ENCODE measurements at places on chromosomes 5 and 9.

- DNase-seq: no peak
Measured at GRCh38 chr5:166356096-166356495, 1935.3 kb upstream of the WWC1 start.

GRCh38 chr5:172102913-172103626, 85.0 kb downstream of the STK10 start:
- DNase-seq: no peak

DNA sequence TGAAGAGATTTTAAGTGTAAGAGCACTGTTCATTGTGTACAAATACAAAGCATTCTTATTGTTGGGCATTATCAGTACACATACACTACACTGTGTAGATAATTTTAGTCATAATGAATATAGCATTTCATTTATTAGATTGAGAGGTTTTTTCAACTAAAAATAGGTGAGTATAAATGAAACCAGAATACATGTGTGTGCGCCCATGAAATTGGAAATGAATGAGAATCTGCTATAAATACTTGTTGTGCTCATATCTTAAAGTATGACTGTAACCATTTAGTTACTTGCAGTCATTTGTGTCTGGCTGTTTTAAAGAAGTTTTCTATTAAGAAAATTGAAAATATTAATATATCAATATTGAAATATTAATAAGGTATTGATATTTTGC, 189.0 kb upstream of the MEF2C start:
- no peak for DNase-seq

DNA sequence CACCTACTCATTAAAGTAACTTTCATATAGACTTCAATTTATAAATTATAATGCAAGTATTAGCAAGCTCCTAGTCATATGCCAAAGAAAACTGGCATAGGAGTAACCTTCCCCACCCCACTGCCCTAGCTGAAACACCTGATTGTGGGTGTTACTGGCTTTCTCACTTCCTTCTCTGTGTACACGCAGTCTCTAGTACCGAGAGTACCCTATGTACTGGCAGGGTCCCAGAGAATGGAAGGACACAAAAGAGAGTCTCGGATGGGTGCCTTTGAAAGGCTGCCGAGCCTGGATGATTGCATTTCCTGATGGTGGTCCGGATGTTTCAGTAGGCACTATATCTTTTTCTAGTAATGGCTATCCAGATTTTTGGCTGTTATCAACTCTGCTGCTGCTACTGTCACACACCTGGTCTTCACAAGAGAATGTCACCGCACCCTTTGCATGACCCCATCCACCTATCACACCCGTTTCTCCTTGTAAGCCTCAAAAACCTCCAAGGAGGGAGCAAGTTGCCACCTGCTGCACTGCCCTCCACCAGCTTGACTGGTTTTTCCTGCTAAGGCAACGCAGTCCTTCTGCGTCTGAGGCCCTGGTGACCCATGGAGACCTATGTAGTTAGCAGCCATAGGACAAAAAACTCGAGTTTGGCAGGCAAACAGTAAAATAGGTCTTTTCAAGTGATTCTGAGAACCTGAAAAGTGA, 53.8 kb upstream of the CLINT1 start:
- DNase-seq: no peak

DNA sequence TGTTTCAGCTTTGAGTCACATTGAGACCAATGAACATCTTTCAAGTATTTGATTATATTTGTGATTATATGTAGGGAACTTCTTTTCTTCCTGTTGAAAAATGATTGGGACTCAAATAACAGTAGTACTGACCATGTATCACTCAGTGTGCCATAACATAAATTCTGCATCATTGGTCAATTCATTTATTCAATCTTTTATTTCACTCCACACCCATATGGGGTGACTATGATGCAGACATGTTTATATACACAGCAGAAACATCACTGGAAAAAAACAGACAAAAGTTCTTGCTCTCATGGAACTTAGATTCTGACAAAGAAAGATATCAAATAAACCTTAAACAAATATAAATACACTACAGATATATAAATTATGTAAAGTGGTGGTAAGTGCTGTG, 74.7 kb upstream of the ANXA1 start:
- DNase-seq: no peak

GRCh38 chr5:175206669-175207068, 237.3 kb downstream of the DRD1 start:
- DNase-seq: no peak

- no peak for DNase-seq
Measured at GRCh38 chr5:112861638-112861985, 525 bp downstream of the SRP19 start.

GRCh38 chr9:1383899-1384455, 333.8 kb downstream of the DMRT2 start:
- no peak for DNase-seq

DNA sequence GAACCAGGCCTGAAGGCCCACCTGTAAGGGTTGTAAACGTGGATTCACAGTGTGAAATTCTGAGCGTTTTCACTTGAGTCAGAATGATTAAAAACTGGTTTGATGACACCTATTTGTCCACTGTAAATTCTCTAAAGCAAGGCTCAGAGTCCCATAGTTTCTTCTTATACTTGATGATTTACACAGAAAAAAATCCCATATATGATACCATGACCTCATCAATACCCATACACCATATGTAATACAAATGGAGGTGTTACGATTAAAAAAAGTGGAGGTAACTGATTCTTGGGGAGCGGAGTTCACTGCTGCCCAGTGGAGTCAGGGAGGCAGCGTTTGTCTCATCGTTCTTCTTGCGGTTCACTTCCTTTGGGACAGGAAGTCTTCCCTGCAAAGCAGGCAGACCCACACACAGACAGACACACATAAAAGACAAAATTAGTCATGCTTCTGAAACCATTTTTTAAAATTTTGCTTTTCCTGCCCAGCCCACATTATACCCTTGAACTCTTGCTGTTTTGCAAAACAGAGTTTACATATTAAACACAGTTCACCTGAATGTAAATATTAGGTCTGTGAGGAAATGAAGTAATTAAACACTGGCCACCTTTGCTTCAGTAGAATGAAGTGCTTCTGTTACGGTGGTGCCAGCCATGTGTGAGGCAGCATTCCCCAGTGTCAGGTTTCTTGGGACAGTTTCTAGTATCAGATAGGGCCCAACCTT, 26.2 kb downstream of the NREP start:
- DNase-seq: no peak

GRCh38 chr5:161093100-161093499, 241.1 kb upstream of the ATP10B start:
- no peak for DNase-seq

GRCh38 chr5:107917983-107918382, 247.2 kb upstream of the EFNA5 start:
- no peak for DNase-seq

GRCh38 chr5:172648013-172648381, 6.9 kb downstream of the NEURL1B start:
- no peak for DNase-seq

DNA sequence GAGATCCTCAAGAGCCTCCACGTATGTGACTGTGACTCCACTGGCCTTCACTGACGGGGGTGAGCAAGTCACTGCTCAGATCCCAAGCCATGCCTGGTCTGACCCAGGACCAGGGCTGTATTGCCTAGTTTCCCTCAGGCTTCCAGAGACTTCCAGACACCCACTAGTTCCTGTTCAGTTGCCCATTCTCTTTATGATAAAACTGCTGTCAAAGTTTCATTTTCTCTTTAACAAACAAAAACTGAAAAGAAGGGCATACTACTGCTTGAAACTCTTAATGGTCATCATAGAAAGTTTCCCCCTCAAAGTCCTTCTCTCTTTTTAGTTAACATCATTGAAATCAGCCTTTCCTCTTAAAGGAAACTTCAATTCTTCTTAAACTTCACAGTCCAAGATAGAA, 105.7 kb upstream of the GHR start:
- no peak for DNase-seq

- no peak for DNase-seq
Measured at GRCh38 chr5:54384356-54384933, 71.1 kb upstream of the HSPB3 start.

DNA sequence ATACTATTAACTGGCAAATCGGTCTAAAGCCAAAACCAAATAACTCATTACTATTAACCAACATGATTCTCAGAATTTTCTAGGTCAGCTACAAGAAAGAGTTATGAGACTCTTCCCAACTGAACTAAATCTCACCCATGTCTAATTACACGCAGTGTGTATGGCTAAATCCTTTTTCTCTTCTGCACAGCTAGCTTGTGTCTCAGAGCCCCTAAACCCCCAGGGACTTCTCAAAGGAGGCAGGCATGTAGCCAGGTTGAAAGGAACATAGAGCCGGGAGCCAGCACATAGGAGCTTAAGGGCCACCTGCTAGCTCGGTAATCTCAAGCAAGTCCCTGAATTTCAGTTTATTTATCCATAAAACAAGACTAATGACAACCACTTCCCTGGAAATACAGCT, 2.2 kb upstream of the GZMK start:
- no peak for DNase-seq

GRCh38 chr5:139147483-139148087, 50.6 kb downstream of the SIL1 start:
- DNase-seq: no peak

DNA sequence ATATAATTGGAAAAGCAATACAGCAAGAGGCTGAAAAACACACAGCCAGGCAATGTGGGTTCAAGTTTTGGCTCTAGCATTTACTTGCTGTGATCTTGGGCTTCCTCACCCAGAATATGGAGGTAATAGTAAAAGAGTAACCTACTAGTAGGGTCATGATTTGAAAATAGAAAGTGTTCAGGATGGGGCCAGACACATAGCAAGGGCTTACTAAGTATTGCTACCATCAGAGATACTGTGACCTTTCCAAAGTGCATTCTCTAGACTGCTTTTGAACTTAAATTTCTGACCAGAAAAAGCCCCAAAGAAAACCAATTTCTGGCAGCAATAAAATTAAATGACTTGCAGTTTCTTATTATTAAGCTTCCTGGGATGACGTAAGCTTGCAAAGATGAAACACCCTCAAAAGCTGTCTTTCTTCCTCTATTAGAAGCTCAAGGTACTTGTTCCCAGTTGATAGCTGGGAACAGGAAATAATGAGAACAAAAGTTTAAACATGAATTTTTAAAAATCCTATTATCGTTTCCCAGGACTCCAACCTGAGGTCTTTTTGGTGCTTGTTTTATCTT, 20.3 kb downstream of the SLC45A2 start:
- DNase-seq: no peak

DNA sequence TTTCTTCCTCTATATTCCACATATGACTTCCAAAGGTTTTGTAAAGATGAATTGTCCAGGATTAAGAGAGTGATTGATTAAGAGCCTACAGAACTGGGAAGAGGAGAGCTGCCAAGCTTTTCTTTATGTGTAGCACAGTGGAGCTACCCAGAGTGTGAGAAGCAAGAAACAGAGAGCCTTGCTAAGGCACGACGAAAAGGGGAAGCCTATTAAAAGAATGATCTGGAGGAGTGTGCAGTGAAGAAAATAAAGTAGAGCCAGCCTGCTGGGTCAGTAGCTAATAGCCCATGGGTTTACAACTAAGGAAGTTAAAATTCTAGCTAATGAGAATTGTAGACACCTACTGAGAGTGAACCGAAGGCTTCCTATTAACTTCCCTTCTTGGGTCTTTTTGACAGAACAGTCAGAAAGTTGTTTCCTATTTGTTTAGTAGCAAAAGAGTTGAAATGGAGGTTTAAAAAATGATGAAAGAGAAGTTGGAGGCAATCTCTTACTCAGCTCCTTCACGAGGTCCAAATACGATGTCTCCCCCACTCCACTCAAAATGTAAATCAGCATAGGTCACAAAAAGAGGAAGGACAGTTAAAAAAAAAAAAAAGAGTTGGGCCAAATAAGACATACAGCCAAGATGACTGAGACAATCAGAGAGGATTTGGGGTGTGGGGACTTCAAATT, 957 bp upstream of the PRR16 start:
- DNase-seq: no peak

DNA sequence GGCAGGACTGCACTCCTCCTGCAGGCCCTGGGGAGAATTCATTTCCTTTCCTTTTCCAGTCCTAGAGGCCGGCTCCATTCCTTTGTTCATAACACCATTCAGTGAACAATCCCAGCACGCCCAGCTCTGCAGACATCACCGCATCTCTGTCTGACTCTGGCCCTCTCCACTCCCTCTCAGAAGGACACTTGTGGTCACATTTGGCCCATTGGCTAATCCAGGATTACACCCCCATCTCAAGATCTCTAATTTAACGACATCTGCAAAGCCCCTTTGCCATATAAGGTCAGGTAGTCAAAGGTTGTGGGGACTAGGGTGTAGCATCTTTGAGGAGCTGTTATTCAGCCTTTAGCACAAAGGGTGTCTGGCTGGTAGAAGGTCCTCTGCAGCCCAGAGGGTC, 185.0 kb upstream of the DAP start:
- no peak for DNase-seq

DNA sequence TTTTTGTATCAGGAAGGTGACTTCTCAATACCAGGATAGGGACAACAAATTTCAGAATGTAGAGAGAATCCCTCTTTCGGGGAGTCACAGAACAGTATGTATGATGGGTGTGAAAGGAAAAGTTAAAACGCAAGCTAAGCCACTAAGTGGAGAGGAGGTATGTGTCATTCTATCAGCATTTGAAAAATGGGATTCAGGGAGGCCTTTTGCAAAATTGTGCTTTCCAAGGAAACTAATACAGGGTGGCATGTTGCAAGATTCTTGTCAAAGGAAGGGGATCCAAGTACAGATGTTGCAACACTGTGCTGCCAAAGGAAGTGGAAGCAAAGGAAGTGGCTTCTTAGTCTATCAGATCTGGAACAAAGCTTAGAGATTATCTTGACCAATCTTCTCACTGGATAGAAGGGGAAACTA, 12.6 kb upstream of the TNIP1 start:
- no peak for DNase-seq

- no peak for DNase-seq
Measured at GRCh38 chr5:132363431-132364112, 5.9 kb upstream of the SLC22A5 start.

GRCh38 chr9:122254761-122255160, 9.9 kb downstream of the RBM18 start:
- DNase-seq: no peak

DNA sequence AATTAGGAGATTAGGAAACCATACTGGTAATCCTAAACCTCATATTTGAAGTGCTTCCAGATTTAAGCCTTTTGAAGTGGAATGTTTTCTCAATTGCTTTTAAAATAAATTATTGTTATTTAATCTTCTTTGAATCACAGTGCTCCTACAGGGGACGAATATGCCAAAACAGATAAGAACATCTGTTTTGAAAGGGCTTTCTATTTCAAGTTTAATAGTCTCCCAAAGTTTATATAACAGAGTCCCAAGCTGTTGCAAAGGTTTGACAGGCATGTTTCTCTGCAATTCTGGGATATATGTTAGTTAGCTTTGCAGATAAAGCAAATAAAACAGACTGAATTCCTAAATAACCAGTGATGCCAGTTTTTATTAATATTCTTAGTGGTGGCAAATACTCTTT, 803.7 kb downstream of the TLE4 start:
- no peak for DNase-seq

- no peak for DNase-seq
Measured at GRCh38 chr9:9820436-9820835, 792.4 kb downstream of the PTPRD start.

Data from stimulated activated CD4-positive, alpha-beta T cell treated with anti-CD3 and anti-CD28 coated beads, Interleukin-4, amount 100 ng/mL, for 48 hours (primary cell).